ENCODE measurements at places on chromosomes 7 and 10.

- DNase-seq, result no peak
Measured at GRCh38 chr7:21844742-21845141, 101.0 kb downstream of the CDCA7L start.

DNA sequence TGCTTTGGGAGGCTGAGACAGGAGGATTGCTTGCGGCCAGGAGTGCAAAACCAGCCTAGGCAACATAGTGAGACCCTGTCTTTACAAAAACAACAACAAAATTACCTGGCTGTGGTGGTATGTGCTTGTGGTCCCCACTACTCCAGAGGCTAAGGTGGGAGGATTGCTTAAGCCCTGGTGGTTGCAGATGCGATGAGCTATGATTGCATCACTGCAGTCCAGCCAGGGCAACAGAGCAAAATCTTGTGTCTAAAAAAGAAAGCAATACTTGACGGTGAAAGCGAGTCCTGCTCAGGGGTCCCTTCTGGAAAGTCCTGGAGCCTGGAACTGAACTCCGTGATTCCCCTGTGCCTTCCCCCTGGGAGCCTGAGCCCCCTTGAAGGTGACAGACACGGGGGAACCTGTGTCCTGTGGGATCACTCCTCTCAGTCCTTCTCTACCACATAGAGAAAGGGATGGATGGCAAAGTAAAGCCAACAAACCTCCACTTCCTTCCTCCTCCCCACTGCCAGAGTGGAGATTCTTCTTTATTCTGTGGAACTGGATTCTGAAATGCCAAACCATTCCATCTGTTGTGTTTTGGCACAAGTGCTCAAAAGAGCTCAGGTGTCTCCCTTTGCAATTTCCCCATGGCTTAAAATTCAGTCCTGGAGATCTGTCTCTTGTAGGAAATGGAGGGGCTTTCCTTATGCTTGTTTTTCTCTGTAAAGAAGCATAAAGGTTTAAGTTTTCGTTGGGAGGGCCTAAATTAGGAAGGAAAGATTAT, 50.6 kb downstream of the KIAA1217 start:
- DNase-seq, result no peak

DNA sequence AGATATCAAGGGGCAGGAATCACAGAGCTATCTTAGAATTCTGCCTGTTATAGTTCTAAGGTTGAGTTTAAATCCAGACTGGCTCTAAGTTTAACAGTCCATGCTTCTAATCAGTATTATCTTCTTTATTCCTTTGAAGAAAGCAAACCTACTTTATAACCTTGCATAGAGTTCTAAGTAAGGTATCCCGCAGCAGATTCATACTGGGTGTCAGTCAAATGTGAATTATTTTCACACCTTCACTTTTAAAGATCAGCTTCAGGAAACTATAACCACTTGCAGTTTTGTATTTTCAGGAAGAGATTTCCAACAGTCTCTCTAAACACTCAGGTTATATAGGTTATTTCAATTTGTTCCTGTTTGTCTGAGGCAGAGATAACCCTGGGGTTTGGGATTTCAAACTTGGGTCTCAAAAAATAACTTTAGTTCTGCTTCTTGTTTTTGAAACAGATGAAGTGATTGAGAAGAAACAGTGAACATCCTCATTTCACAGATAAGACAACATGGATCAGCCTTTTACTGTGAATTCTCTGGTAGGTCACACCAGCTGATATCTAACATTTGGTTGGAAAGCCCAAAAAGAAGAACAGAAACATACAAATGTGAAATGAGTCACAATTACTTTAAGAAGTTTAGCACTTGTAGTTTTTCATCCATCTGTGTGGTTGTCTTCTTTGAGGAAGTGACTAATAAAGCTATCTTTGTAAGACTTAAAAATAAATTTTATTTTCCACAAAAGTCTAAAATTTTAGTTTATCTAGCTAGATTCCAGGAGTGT, 21.4 kb downstream of the STAMBPL1 start:
- no peak for DNase-seq

GRCh38 chr10:85915245-85915846, 451.2 kb downstream of the GRID1 start:
- no peak for DNase-seq

- no peak for DNase-seq
Measured at GRCh38 chr7:151115121-151115835, 29.0 kb downstream of the AGAP3 start.

- DNase-seq, result no peak
Measured at GRCh38 chr7:105454921-105455320, 66.2 kb upstream of the SRPK2 start.

DNA sequence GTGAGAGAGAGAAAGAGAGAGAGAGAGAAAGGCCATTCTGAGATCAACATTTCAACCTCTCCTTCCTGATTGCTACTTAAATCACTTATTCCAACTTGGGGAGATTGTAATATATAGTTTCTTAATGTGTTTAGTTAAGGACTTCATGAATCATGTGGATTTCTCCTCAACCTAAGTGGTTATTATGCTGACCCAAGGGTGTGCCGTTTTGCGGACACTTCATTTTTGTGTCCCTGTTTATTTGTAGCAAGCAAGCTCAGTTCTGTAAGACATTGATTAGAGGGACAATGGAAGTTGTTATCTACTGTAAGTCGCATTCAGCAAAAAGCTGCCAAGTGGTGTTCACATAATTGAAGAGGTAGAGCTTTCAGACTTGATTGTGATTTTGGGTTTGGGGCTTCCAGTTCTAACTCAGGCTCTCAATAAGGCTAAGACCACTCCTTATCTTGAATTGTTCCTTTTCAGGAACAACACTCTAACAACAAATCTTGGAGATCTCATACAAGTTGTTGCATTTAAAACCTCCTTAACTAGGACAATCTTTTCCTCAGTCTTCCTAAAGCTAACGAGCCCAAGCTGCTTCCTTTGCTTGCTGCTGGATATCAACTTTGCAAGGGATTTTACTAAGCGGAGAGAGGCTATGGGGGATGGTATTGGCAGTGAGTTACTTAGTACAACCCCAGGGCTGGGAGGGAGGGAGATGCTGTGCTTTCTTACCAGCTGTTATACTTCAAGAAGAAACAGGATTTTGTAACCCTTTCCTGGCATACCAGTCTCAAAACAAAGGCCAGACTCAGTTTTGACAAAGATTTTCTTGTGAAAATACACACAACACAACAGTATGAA, 19.8 kb upstream of the COL1A2 start:
- DNase-seq, result no peak

- DNase-seq, result no peak
Measured at GRCh38 chr7:55105952-55106351, 87.1 kb downstream of the EGFR start.

GRCh38 chr7:132915647-132916046, 166.2 kb downstream of the CHCHD3 start:
- no peak for DNase-seq

DNA sequence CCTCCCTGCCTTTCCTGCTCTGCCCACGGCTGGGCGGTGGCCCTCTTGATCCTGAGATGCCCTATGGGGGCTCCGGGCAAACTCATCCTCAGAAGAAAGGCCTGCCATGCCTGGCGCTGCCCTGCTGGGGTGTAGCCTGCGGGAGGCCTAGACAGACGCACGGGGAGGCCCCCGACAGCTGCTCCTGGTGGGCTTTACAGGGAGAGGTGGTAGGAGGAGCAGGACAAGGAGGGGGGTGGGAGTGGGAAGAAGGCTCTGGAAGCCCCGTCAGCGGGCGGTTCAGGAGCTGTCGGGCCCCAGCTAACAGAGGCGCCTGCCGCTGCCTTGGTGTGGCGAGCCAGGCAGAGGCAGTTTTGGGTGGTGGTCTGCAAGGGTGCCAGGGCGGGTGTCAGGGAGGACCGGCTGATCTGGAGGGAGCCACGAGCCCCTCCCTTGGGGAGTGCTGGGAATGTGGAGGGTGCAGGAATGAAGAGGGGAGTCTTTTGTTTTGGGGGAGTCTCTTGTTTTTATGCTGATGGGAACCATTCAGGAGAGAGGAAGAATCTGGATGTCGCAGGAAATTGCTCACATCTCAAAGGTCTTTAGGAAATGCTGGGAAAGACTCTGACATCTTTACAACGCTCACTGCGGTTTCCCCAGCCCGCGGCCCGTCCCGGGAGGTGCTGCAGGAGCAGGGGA, 63.5 kb downstream of the CFAP46 start:
- DNase-seq, result no peak

GRCh38 chr7:36943591-36944435, 219.5 kb upstream of the AOAH start:
- DNase-seq, result no peak

DNA sequence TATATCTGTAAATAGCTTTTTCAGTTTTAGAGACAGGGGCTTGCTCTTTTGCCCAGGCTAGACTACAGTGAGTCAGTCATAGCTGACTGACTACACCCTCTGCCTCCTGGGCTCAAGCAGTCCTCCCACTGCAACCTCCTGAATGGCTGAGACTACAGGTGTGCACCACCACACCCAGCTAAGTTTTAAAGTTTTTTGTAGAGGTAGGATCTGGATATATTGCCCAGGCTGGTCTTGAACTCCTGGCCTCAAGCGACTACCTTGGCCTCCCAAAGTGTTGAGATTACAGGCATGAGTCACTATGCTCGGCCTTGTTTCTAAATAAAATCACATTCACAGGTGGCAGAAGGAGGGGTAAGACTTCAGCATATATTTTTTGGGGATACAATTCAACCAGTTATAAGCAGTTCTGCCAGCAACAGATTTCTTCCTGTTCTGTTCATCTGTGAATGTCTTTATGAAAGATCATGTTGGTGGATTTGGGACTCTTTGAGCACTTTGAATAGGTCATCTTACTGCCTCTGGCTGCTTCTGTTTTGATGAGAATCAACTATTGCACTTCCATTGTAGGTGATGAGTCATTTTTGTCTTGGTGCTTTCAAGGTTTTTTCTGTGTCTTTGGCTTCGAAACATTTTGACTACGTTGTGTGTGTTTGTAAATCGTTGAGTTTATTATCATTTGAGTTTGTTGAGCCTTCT, 15.7 kb downstream of the RBM33 start:
- no peak for DNase-seq

GRCh38 chr7:24769014-24769830, 12.0 kb upstream of the GSDME start:
- no peak for DNase-seq

- no peak for DNase-seq
Measured at GRCh38 chr7:93569189-93569588, 5.3 kb downstream of the CALCR start.

GRCh38 chr10:133199992-133200611, 29.9 kb upstream of the UTF1 start:
- no peak for DNase-seq

DNA sequence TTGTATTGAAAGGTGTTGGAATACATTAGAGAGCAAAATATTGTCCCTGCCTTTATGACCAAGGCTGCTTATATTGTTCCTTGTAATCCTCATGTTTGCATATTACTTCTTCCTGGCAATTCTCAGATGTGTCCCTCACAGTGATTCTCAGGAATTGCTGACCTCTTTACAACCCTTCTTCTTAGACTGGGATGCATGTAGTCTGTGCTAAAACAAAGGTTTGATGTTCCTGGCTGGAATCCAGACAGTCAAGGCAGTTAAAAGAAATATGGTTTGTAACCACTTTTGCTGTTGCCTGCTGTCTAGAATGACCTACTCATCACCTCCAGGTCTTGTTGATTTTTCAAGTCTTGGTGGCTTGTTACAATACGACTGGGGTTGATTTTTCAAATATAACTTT, 367.6 kb downstream of the HGF start:
- no peak for DNase-seq

- DNase-seq, result peak; percentile 24
Measured at GRCh38 chr10:23293145-23293724, 51.4 kb downstream of the C10orf67 start.

DNA sequence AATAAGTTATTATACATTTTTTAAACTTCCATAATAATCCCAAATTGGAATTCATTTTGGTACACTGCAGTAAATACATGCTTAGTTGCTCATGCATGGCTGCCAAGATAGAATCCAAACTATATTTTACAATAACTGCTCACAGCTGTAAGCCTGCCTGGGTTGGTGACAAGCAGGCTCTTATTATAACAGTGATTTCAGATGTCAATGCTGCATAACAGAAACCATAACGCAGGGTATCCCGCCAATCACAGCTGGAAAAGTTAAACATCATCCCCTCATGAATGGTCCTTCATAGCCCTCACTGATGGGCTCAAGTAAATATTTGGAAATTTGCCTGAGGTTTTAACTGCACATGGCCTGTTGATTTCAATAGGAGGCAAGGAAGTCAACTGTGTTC, 149.8 kb downstream of the AMPH start:
- no peak for DNase-seq

- no peak for DNase-seq
Measured at GRCh38 chr7:145331076-145331475, 495.2 kb upstream of the TPK1 start.

DNA sequence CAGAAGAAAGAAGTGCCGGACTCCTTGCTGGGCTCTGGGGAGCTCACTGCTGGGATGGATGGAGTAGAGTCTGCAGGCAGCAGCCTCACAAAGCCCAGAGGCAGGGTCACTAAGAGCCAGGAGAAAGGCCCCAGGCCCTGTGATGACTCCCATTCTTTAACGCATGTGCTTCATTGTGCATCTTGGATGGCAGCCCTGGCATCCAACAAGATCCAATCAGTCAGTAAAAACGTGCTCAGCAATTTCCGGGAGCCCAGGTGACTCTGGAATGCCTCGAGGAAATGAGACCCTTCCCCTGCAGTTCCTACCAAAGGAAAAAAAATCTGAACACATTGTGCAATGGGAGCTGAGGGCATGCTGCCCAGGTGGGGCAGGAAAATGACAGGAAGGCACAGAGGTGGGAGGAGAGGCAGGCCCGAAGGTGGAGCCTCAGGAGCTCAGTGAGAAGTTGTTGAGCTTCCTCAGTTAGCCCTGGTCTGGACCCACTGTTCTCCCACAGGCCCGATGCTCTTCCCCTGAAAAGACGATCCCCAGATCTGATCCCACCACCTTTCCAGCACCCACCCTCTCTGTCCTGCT, 60.7 kb upstream of the TMEM72 start:
- DNase-seq, result no peak

GRCh38 chr10:5479481-5480161, 19.7 kb downstream of the CALML5 start:
- DNase-seq, result no peak

- DNase-seq, result peak; percentile 97
Measured at GRCh38 chr7:91634485-91635177, 245.9 kb downstream of the MTERF1 start.

DNA sequence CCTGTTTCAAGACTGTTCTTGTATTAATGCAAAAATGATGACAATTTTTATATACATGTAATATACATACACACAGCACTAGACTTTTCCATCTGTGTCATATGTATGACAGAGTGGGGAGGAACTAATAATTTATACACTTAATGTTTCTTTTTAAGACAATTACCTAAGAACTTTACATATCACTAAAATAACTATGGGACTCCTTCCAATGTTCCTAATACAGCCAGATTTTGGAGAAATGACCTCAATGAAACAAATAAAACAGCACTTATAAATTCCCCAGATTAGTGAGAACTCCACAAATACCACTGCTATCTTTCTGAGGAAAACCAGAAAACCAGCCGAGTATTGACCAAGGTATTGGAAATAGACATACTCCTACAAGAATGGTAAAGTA, 199.4 kb downstream of the ELMO1 start:
- no peak for DNase-seq

GRCh38 chr10:124604214-124605000, 139.8 kb downstream of the FAM53B start:
- DNase-seq, result no peak

All from DMS153 (cell line).